NCI-H82 (cell line): ENCODE measurements at places on chromosomes 1 and 21.

GRCh38 chr1:180901076-180901990, 11.4 kb upstream of the KIAA1614 start:
- peak; percentile 34 for DNase-seq

DNA sequence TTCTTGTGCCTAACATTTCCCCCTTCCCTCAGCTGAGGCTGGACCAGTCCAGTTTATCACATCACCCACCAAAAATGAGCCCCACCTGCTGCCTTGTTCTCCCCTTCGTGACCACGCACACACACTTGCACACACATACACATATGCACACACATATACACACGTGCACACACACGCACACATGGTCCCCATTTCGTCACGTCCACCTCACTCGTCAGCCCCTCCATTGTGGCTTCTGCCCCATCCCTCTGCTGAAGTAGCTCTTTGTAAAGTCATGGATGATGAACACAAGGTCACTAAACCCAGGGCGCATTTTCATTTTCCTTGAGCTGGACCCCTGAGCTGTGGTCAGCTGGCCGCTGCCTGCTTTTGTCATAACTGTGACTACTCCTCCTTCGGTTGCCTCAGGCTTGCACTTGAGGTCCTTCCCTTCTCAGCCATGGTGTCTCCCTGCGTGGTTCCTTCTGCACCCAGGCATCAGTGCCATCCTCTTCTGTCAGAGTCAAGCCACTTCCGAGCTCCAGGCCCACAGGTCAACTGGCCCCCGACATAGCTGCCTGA, 93.8 kb downstream of the SYT2 start:
- no peak for DNase-seq

- no peak for DNase-seq
Observed at GRCh38 chr1:50289495-50289894, 133.7 kb downstream of the DMRTA2 start.

DNA sequence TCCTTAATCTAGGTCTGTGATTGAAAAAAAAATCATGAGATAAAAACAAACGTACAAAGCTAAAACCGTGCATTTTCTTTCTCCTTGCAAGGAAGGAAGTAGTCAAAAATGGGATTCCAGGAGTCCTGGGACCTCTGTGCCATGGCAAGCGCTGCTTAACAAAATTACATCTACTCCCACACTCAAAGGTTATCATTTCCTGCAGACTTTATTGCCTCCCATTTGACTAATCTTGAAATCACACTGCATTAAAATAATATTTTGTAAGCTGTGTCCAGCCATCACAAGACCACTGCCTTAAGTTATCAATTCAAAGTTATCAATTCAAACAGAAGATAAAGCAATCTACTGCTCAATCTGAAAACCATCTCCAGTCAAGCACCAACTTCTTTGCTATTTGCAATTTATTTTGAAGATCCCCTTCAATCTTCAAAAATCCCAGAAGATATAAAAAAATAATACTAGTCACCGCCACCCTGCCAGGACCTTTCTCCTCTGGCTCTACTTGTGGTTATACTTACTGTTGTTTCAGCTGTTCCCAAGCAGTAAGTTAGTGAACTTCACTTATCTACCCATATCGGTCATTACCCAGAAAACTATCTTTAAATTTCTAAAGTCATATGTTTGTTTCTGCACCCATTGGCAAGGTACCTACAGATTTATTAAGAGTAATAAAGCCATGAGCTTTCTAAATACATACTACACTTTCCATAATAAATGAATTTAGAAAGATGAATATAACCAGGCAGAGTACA, 38.1 kb upstream of the RAP1GAP start:
- no peak for DNase-seq

DNA sequence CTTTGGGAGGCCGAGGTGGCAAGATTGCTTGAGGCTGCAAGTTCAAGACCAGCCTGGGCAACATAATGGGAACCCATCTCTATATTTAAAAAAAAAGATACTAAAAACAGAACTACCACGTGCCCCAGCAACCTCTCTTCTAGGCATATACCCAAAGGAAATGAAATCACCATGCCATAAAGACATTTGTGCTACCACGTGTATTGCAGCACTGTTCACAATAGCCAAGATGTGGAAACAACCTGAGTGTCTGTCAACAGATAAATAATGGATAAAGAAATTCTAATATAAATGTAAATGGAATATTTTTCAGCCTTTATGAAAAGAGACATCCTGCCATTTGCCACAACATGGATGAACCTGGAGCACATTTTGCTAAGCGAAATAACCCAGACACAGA, 128.6 kb downstream of the PCNX2 start:
- no peak for DNase-seq

GRCh38 chr1:55959136-55959548, 620.2 kb downstream of the PLPP3 start:
- DNase-seq = no peak

DNA sequence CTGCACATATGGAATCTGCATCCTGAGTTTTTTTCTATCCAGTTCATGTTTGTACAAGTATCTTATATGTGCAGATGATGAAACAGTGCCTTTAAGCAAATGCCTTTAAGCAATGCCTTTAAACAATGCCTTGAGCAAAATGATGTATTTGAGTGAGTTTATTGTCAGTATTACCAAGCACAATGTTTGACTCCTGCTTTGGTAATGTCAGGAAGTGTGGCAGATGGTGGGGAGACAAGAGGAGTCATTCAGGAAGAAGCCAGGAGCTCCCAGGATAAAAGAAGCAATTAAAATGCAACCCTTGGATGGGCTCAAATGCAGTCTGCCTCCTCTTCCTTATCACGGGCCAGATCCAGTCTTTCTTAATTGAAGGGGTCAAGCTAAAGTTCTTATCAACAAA, 108.7 kb upstream of the KCNJ15 start:
- peak; percentile 17 for DNase-seq

- DNase-seq = no peak
Observed at GRCh38 chr1:85865213-85865612, 157.0 kb upstream of the ZNHIT6 start.

DNA sequence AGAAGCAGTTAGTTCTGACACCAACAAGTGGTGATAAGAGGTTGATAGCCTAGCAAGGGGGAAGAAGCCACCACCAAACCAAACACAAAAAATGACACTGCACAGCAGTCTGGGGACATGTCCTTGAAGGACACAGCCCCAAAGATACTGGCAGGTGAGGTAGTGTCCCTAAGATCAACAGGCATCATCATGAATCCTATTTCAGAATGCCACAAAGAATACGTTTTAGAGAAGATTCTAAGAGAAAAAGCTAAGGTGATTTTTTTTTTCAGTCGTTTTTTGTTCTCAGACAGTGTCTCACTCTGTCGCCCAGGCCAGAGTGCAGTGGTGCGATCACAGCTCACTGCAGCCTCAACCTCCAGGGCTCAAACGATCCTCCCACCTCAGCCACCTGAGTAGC, 19.6 kb downstream of the MTHFR start:
- no peak for DNase-seq

- no peak for DNase-seq
Observed at GRCh38 chr1:18160290-18160942, 52.8 kb downstream of the IGSF21 start.

DNA sequence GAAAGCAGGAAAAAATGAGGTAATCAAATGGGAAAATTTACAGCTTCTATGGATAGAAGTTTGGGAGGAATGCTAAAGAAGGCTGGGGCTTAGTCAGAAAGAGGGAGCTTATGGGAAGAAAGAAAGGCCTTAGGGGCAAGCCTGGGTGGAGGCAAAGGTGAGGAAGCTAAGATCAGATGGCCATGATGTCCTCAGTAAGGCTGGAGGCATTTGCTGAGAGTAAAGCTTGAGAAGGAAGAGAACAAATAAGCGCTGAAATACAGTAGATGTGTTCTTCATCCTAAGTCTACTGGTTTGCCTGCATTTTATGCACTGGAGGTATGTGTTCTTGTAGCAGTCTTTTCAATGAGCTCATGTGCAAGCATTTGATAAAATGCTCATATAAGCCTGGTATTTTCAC, 355.4 kb downstream of the BRINP2 start:
- DNase-seq = no peak

DNA sequence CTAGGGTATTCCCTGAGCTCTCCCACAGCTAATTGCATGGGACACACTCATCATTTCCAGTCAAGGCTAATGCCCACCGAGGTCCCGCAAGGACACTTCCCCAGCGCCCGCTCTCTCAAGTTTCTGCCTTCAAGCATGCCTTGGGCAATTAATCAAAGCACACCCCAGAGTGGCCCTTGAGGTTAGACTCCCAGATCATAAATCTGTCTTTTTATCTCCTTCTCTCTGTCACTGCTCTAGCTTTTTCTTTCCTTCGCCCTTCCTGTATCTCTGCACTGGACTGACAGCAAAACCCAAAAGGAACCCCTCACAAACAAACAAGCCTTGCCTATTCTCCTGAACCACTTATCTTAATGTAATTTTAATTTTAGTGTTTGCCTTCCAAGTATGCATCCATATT, 7.9 kb upstream of the EXOSC10 start:
- DNase-seq = no peak

DNA sequence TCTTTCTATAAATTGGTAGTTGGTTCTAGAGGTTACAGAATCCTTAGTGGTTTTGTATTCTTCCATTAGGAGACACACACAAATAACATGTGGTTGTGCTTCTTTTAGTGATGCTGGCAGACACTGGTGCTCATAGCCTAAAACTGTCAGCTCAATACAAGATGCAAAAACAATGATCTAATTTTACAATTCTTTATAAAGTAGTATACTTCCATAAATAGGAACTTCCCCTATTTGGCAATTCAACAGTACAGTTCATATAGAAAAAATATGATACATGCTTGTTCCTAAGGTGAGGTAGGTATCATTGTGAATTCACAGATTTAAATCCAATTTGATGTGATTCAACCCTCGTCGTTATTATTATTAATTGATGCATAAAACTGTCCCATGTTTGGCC, 20.8 kb upstream of the CCDC17 start:
- DNase-seq = no peak

DNA sequence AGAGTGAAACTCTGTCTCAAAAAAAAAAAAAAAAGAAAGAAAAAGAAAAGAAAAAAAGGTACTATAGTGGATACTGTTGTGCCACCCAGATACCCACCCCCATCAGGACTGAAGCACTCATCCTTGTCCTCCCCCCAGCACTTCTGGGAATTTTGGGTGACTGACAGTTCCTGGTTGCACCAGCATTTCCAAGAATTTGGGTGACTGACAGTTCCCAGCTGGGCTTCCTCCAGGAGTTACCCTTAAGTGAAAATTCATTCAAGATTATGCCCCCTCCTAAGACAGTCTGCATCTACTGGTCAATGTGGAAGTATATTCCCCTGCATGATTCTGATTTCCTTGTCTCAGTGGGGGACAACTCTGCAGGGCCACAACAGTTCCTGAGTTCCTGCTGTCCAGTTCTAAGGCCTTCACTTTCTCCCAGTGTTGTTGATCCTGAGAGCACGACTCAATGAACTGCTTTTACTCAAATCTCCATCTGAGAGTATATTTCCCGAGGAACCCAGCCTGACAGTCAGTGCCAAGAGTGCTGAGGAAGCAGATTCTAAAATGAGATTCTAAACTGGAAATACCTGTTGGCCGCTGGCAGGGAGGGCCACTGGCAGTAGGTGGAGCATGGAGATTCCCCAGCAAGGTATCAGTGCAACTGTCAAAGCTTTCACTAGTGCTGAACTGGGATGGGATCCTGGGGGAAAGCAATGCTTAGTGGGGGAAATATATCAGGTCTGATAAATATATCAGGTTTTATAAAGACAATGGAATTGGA, 18.5 kb downstream of the RIIAD1 start:
- DNase-seq = no peak

- no peak for DNase-seq
Observed at GRCh38 chr1:43373066-43373940, 5.5 kb upstream of the ELOVL1 start.

- no peak for DNase-seq
Observed at GRCh38 chr1:59446257-59446901, 149.5 kb downstream of the FGGY start.
